NCI-H1436 (cell line): ENCODE measurements at places on chromosomes 7 and 10.
A peak's percentile ranks its signal among the peaks of the same experiment; 100 is the strongest.

- peak; percentile 4 for DNase-seq
These were observed 118.7 kb downstream of the RALA start for GRCh38 chr7:39741942-39742623.

- no peak for DNase-seq
These were observed 207.2 kb downstream of the PARD3 start for GRCh38 chr10:34607894-34608293.

DNA sequence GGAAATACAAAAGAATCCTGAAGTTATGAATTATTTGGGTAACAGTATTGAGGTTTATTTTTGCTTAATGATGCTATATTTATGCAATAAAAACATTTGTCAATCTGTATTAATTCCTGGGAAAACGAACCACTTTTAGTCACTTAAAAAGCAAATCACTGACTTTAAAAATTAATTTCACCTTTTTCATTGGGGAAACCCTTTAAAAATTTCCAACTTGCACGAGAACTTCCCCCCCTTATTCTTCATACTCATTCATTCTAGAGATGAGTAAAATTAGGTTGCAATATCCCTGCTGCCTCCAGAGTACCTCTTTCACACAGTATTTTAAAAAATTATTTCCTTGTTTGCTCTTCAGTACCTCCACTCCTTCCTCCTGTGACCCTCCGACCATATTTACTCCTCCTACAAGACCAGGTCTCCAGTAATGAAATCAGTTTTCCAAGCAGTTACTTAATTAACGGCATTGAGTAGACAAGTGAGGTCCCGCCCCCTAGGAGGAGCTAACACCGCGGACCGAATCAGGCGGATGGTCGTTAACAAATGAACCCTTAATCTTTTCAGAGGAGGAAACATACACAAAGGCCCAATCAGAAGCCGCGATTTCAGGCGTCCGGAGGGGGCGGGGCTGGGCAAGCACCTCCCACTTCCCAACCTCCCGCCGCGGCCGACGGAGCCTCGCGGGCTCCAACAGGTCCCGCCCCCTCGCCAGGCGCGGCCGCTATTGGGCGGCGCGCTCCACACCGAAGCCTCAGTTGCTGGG lies 465 bp upstream of the TRIM24 start:
- peak; percentile 98 for DNase-seq

GRCh38 chr7:75638594-75639070 lies 100.1 kb downstream of the HIP1 start:
- DNase-seq = no peak

- no peak for DNase-seq
These were observed 71.4 kb downstream of the PROSER2 start for GRCh38 chr10:11894381-11895107.

DNA sequence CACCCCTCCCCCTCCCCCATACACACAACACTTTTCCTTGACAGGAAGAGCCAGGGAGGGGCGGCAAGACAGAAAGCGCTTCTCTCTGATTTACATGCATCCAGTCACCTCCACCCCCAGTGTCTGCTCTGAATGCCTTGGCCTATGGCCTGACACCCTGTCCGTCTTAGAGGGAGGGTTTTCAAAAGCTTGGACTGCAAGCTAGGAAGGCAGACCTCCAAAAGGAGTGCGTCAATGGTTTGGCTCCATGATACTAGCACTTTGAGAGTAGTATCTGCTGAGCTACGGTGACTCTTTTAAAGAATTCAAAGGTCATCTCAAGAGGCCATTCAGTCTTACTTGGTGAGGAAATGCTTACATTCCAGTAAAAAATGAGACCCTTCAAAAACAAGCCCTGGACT lies 20.3 kb upstream of the PAX2 start:
- DNase-seq = no peak

DNA sequence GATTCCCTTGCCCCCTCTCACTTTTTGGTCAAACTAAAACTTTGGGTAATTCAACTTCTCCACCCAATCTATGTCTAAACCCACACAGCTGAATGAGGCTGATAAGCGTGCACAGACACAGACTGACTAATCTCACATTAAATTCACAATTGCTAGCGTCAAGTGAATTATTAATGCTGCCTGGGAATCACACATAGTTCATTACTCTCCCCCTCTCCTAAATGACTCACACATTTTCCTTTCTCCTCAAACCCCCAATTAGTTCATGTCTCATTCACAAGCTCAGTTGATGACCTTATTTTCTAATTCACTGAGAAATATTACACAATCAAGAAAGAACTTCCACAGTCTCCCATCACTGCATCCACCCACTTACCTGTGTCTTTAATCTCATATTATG lies 14.5 kb downstream of the KLF14 start:
- DNase-seq = no peak

DNA sequence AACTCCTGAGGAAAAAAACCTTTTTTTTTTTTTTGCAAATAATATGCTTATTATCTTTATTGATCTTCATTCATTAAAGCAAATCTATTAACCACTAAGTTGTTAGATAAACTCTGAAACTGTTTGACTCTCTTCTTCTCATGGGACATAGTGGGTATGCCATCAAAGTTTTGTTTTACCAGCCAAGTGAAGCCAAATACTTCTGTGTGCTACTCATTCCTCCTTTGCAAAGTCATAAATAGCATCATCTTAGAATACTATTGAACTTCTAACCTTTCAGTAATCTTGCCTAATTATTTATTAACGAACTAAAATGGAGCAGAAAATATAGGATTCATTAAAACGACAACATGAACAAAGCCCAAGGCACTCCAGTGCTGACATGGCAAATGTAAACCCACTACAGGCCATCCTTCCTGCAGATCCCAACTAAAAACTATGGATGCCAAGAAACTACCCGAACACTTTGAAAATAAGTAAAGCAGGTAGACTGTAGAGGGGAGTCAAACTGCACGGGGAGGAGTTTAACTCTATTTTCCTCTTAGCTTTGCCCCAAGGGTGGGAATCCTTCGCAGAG lies 61.2 kb upstream of the ODAD2 start:
- no peak for DNase-seq

DNA sequence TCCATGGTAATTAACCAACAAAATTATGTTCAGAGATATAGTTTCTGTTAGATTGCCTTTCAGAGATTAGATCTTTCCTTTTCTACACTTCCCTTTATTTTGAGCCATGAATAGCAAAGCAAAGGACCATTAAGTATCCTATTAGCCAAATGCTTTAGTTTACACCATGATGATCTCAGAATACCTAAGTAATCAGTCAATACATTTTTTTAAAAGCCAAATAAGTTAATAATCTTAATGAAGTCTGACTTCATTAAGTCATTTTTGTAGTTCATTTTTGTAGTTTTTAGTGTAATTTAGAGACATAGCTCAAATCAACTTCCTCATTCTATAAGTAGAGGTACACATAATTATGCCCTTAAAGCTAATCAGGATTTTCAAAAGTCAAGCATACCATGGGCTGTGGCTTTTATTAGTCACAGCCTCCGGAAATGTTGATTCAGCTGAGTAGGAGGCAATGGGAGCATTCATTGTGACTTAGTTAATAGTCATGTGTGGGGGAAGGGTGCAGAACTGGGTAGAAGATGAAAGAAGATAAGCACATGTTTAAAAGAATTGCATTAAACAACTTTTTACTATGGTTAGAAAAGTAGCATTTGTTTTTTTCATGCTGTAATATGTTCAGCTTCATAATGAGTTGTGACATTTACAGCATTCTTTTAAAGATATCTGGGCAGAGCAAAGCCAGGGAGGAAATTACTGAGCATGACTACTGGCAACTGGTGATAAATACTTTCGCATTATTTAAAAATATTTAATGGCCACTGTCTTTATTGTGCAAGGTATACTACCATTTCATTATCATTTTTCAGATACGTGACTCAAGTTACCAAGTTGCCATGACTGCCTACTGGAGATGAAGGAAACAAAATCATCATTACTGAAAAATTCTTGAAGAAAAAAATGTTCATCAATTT lies 57.3 kb upstream of the CCDC71L start:
- no peak for DNase-seq

- no peak for DNase-seq
These were observed 161.2 kb downstream of the TAX1BP1 start for GRCh38 chr7:27901028-27901760.

- no peak for DNase-seq
These were observed 8.5 kb upstream of the KNDC1 start for GRCh38 chr10:133151543-133151972.

DNA sequence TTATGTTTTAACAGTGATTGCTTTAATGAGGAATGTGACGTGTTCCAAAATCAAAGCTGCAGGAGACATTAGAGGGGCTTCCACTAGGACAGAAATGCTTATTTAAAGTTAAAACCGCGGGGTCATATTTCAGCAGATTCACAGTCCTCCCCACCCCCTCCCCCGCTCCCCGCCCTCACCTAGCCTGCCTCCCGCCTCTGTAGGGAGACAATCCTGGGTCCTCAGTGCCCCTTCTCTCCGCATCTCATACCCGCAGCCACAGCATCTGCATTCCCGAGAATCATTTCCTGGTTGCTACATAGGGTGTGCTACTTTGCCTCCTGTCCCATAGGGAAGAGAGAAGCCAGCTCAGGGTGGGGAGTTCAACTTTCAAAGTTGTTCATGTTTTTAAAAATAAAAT lies 3.1 kb upstream of the DRGX start:
- no peak for DNase-seq

DNA sequence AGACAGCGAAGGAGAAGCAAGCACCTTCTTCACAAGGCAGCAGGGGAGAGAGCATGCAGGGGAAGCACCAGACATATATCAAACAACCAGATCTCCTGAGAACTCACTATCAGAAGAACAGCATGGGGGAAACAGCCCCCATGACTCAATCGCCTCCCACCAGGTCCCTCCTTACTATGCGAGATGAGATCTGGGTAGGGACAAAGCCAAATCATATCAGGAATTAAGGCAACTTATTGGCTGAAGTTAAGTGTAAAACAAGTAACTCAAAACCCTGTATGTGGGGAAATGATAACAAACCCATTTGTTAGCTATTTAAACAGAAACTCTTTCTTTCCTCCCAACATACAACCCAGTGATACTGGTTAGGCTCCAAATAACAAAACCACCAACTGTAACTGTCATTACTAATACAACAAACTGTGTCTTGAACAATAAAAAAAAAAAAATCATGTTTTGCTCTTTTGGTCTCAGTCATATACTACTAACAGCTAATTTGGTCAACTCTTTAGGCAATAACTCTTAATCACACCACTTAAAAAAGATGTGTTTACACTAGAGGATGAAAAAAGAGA lies 57.8 kb downstream of the MINDY3 start:
- no peak for DNase-seq

DNA sequence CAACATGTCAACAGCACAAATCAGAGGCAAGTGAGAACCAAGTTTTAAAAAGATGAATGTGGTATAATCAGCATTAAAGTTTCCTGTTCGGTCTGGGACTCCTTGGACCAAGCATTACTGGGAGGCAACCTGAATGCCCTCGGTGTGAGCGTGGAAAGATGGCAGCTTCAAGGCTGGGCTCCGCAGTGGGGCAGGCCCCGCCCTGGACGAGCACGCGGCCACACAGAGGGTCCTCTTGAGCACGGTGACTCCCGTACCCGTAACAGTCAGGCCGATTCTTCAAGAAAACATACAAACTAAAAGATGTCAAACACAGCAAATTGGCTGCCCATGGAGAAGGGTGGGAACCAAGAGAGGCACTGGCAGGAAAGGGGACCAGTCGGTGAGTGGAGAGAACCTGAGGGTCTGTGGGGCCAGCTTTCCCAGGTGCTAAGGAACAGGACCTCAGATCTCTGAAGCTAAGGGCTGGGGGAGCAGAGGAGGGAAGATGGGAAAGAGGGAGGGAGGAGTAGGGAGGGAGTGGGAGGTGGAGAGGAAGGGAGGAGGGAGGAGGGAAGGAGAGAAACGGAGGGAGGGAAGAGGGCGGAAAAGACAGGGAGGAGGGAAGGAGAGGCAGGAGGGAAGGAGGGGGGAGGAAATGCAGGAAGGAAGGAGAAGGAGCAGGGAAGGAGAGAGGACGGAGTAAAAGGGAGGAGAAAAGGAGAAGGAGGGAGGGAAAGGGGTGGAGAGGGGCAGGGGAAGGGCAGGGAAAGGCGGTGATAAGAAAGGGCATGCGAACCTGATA lies 71.2 kb upstream of the FAM20C start:
- DNase-seq = no peak

DNA sequence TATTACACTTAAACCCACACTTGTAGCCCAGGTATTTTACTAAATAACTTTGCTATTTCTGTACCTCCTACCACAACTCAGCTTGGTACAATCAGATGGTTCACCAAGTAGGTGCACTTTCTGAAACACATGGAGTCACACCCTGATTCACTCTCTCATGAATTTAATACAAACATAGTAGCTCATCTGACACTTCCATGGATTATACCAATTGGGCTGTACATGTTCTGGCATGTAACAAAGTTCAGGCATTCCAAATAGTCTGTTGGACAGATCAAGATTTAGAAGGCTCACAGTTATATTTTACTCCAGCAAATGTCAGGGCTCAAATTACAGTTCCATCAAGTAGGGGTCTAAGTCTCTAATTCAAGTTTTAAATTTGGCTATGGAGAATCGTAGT lies 62.2 kb upstream of the RNF148 start:
- DNase-seq = no peak

GRCh38 chr10:30413996-30414576 lies 19.9 kb upstream of the MAP3K8 start:
- DNase-seq = no peak

DNA sequence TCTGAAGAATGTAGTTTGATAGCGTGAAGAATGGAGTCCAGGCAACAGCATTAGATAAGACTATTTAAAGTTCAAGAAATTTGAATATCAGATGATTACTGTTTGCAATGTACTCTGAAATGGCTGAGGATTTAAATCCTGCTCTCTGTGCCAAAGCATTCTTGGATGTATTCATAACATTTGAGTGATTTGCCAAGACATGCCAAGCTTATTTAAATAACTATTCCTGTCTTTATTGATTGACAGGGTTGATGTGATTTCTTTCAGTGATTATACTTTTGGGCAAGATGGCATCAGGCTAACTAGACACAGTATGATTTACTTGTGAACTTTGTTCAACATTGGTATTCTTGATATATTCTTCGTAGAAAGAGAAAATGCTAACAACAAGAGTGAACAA lies 168.7 kb downstream of the GNAI1 start:
- no peak for DNase-seq

GRCh38 chr7:20351901-20352300 lies 21.2 kb downstream of the ITGB8 start:
- no peak for DNase-seq

DNA sequence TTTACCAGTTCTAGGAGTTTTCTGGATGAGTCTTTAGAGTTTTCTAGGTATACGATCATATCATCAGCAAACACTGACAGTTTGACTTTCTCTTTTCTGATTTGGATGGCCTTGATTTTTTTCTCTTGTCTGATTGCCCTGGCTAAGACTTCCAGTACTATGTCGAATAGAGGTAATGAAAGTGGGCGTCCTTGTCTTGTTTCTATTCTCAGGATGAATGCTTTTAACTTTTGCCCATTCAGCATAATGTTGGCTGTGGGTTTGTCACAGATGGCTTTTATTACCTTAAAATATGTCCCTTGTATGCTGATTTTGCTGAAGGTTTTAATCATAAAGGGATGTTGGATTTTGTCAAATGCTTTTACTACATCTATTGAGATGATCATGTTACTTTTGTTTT lies 223.2 kb upstream of the COBL start:
- DNase-seq = no peak

- no peak for DNase-seq
These were observed 32.3 kb downstream of the PYROXD2 start for GRCh38 chr10:98382691-98383101.

- no peak for DNase-seq
These were observed 63.6 kb downstream of the RGS10 start for GRCh38 chr10:119478811-119479341.

GRCh38 chr7:4690953-4691856 lies 9.1 kb downstream of the FOXK1 start:
- DNase-seq = no peak

- no peak for DNase-seq
These were observed 9.4 kb downstream of the ACSL5 start for GRCh38 chr10:112383325-112383724.
